ENCODE measurements at places on chromosomes 4 and X. TPM values are rescaled to one million over a fixed set of nuclear protein-coding genes. Genes with fewer than 3 reads are reported as not detected.

GRCh38 chrX:44317181-44317580, 26.3 kb downstream of the EFHC2 start:
- H3K27me3 ChIP-seq = peaks cover 5% of the 10 kb centered on the region
- no peak overlapping the region for H3K27ac ChIP-seq
- no peaks in the 10 kb centered on the region for H3K36me3 ChIP-seq
- peaks cover 4% of the 10 kb centered on the region for H3K4me1 ChIP-seq
- no peak for DNase-seq
- H3K4me3 ChIP-seq = no peak overlapping the region

- peaks cover 2% of the 10 kb centered on the region for H3K4me1 ChIP-seq
- DNase-seq = no peak
- no peak overlapping the region for H3K4me3 ChIP-seq
- no peak overlapping the region for H3K27ac ChIP-seq
- no peaks in the 10 kb centered on the region for H3K27me3 ChIP-seq
Observed at GRCh38 chr4:76365636-76366035, 55.3 kb downstream of the CCDC158 start.

GRCh38 chr4:69849969-69850368, 10.0 kb downstream of the SULT1E1 start:
- no peak overlapping the region for H3K27ac ChIP-seq
- H3K4me1 ChIP-seq = no peaks in the 10 kb centered on the region
- DNase-seq = no peak
- no peak overlapping the region for H3K4me3 ChIP-seq
- H3K36me3 ChIP-seq = no peaks in the 10 kb centered on the region

DNA sequence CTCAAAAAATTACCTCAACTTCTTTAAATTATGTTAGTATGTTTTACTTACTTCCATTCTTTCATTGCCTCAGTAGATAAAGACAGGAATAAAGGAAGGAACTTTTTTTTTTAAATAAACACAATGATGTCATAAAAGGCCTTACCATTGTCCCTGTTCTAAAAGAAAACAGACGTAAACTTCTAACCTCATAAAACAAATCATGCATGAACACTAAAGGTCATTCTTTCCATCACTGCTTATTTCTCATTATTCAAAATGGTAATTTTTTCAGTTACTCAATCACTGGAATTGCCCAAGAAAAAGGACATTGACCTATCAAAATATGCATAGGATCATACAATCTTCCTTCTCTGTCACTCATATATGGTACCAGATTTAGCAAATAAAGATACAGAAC, 32.2 kb upstream of the ARMCX2 start:
- no peaks in the 10 kb centered on the region for H3K4me1 ChIP-seq
- no peak overlapping the region for H3K27ac ChIP-seq
- no peak overlapping the region for H3K4me3 ChIP-seq

- H3K27me3 ChIP-seq = peaks cover 2% of the 10 kb centered on the region
- no peak overlapping the region for H3K27ac ChIP-seq
- H3K4me1 ChIP-seq = peaks cover 3% of the 10 kb centered on the region
Observed at GRCh38 chr4:7655511-7656243, 220.9 kb upstream of the PSAPL1 start.

- H3K4me1 ChIP-seq = no peaks in the 10 kb centered on the region
- H3K4me3 ChIP-seq = no peak overlapping the region
- H3K27ac ChIP-seq = no peak overlapping the region
- DNase-seq = no peak
- no peaks in the 10 kb centered on the region for H3K27me3 ChIP-seq
Observed at GRCh38 chr4:168537571-168537970, 40.7 kb downstream of the PALLD start.

- no peak overlapping the region for H3K27ac ChIP-seq
- no peak for DNase-seq
- no peak overlapping the region for H3K4me3 ChIP-seq
Observed at GRCh38 chrX:101450085-101450484, 35.2 kb upstream of the ARMCX4 start.

GRCh38 chr4:113677325-113677724, 84.2 kb downstream of the CAMK2D start:
- H3K4me3 ChIP-seq = no peak overlapping the region
- H3K27ac ChIP-seq = no peak overlapping the region
- no peak for DNase-seq
- no peaks in the 10 kb centered on the region for H3K27me3 ChIP-seq

DNA sequence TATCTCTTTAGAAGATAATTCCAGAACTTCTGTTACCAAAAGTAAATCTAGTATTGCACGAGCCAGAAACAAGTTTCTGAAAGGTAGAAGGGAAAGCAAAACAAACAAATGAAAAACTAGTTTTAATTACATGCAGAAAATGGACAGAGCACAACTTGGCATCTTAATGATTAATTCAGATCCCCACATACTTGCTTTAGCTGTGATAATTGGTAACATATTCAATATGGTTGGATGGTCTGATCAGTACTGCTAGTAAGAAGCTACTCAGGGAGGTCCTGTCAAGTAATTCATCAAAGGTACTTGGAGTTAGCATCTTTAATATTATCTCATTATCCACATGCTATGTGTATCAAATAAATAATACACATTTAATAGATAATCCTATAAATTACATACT, 204.3 kb downstream of the TRAM1L1 start:
- peaks cover 2% of the 10 kb centered on the region for H3K4me1 ChIP-seq
- no peak for DNase-seq
- no peak overlapping the region for H3K4me3 ChIP-seq
- H3K36me3 ChIP-seq = no peaks in the 10 kb centered on the region
- no peak overlapping the region for H3K27ac ChIP-seq
- H3K27me3 ChIP-seq = peaks cover 3% of the 10 kb centered on the region

DNA sequence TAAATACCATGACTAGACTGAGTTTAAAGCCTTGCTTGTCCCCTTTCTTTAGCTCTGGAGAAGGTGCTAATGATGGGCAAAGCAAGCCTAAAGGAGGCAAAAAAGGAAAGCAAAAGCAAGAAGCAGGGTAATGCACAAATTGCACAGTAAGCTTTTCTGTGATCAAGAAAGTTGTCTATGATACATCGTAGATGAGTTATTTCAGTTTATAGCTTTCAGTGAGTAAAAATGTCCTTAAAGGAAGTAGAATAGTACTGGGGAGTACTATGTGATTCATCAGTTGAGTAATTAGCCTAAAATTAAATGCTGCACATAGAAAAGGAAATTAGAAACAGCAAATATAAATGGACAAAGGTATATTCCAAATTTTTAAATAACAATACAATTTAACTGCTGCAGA, 50.2 kb upstream of the PDE5A start:
- H3K36me3 ChIP-seq = no peaks in the 10 kb centered on the region
- no peaks in the 10 kb centered on the region for H3K4me1 ChIP-seq
- H3K4me3 ChIP-seq = no peak overlapping the region
- H3K27ac ChIP-seq = no peak overlapping the region

GRCh38 chrX:103275947-103276567, 493 bp downstream of the TCEAL5 start:
- peak; percentile 28 for DNase-seq
- no peaks in the 10 kb centered on the region for H3K4me1 ChIP-seq
- peak overlapping the region; percentile 88 for H3K4me3 ChIP-seq
- no peaks in the 10 kb centered on the region for H3K36me3 ChIP-seq
- peak overlapping the region; percentile 70 for H3K27ac ChIP-seq
- H3K27me3 ChIP-seq = no peaks in the 10 kb centered on the region

GRCh38 chrX:127490000-127490399, 562.2 kb downstream of the ACTRT1 start:
- H3K27me3 ChIP-seq = no peaks in the 10 kb centered on the region
- H3K36me3 ChIP-seq = no peaks in the 10 kb centered on the region
- no peaks in the 10 kb centered on the region for H3K4me1 ChIP-seq
- no peak overlapping the region for H3K4me3 ChIP-seq

- no peak for DNase-seq
- peaks cover 1% of the 10 kb centered on the region for H3K27me3 ChIP-seq
- no peak overlapping the region for H3K4me3 ChIP-seq
- H3K36me3 ChIP-seq = no peaks in the 10 kb centered on the region
- H3K27ac ChIP-seq = no peak overlapping the region
Observed at GRCh38 chr4:76762137-76763130, 135.5 kb downstream of the SOWAHB start.

GRCh38 chr4:477686-478085, 21.3 kb downstream of the ZNF721 start:
- H3K27ac ChIP-seq = no peak overlapping the region
- peaks cover 8% of the 10 kb centered on the region for H3K27me3 ChIP-seq
- DNase-seq = no peak

- H3K27me3 ChIP-seq = no peaks in the 10 kb centered on the region
- DNase-seq = no peak
- no peaks in the 10 kb centered on the region for H3K4me1 ChIP-seq
- H3K4me3 ChIP-seq = no peak overlapping the region
- H3K27ac ChIP-seq = no peak overlapping the region
Observed at GRCh38 chr4:13674971-13675370, 47.4 kb upstream of the BOD1L1 start.

GRCh38 chrX:19863212-19863856, 24.1 kb downstream of the SH3KBP1 start:
- H3K27me3 ChIP-seq = peaks cover 3% of the 10 kb centered on the region
- no peak overlapping the region for H3K4me3 ChIP-seq
- no peak for DNase-seq
- peaks cover 15% of the 10 kb centered on the region for H3K4me1 ChIP-seq
- no peaks in the 10 kb centered on the region for H3K36me3 ChIP-seq
- H3K27ac ChIP-seq = no peak overlapping the region

DNA sequence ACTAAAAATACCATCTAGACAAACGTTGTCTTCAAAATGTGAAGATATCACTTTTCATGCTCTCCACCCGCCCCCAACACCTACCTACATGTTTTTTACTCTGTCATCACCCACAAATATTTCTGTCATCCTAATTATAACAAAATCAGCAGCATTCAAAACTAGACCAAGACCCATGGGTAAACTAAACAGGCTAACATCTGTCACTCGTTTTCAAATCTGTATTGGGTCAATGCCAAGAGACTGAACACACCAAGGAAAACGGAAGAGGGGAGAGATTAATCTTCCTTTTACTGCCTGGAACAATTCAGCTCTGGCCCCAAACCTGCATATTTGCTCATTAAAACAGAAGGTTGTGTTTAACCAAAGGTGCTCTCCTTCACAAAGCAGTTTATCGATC, 17.5 kb downstream of the FAM184B start:
- H3K27me3 ChIP-seq = no peaks in the 10 kb centered on the region
- H3K36me3 ChIP-seq = no peaks in the 10 kb centered on the region
- H3K4me1 ChIP-seq = peaks cover 6% of the 10 kb centered on the region
- H3K4me3 ChIP-seq = peak overlapping the region; percentile 7
- DNase-seq = no peak

DNA sequence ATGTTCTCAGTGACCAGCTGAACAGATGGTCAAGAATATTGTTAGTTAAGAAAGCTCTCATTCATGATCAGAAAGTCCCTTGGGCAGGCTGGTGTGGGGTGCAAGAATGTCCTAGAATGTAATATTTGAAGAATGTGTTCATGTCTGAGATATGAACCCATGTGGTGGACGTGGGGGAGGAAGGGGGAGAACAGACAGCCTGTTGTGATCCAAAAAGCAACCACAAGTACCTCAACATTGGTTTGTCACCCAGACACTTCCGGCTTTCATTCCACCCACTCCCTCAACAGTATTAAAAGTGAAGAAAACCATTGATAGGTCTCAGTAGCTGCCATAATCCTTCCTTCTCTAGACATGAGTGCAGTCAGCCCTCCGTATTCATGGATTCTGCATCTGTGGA, 82.2 kb downstream of the MAML3 start:
- peaks cover 16% of the 10 kb centered on the region for H3K27me3 ChIP-seq
- peak overlapping the region; percentile 94 for H3K27ac ChIP-seq
- H3K4me1 ChIP-seq = peaks cover 35% of the 10 kb centered on the region
- peak overlapping the region; percentile 68 for H3K4me3 ChIP-seq

GRCh38 chr4:183328832-183329231, 6.6 kb upstream of the CLDN24 start:
- peaks cover 7% of the 10 kb centered on the region for H3K36me3 ChIP-seq
- no peaks in the 10 kb centered on the region for H3K4me1 ChIP-seq
- H3K4me3 ChIP-seq = no peak overlapping the region
- DNase-seq = no peak

- no peak overlapping the region for H3K4me3 ChIP-seq
- no peaks in the 10 kb centered on the region for H3K36me3 ChIP-seq
- H3K27me3 ChIP-seq = peaks cover 5% of the 10 kb centered on the region
- no peak overlapping the region for H3K27ac ChIP-seq
Observed at GRCh38 chr4:3477750-3478430, 14.8 kb downstream of the DOK7 start.

DNA sequence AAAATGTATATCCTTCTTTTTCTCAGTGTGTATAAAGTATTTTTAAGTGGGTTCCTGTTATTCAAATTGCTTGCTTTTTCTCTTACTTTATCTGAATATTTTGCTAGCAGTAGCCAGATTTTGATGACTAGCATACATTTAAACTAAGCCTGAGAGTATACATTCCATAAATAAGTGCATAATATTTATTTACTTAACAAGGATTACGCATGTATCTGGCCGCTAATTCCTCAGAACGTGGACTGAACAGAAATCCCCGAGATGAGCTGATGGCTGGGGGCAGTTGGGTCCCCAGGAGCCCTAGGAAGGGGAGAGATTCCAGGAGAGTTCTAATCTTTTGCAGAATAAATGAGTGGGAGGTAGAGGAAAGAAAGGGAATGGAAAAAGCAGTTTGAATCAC, 91.0 kb downstream of the PHOX2B start:
- no peak overlapping the region for H3K27ac ChIP-seq
- no peaks in the 10 kb centered on the region for H3K27me3 ChIP-seq

DNA sequence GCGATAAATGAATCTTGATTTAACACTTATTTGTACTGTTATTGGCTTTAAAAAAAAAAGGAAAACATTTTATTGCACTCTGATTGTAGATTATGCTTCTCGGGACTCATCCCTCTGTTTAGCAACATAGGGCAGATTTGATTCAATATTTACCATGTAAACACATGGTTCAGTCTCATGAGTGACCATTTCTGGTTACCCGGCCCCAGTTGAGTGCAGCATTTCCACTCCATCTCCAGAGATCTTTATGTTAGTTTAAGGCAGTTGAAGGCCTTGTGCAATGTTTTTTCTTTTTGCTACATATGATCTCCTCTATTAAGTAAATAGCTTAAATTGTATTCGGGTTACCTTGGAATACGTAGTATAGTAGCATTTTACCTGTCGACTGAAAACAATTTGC, 143.3 kb upstream of the RPS6KA3 start:
- no peak overlapping the region for H3K27ac ChIP-seq
- no peak overlapping the region for H3K4me3 ChIP-seq
- DNase-seq = no peak
- H3K27me3 ChIP-seq = peaks cover 2% of the 10 kb centered on the region
- H3K36me3 ChIP-seq = no peaks in the 10 kb centered on the region

The TGIF2LX gene
- total RNA-seq = not detected

The CLIC2 gene
- 0.56 TPM for total RNA-seq

The IL15 gene
- not detected for total RNA-seq

The BANK1 gene
- not detected for total RNA-seq

The CCDC120 gene
- total RNA-seq = 17.6 TPM

The EFHC2 gene
- not detected for total RNA-seq

The CENPVL1 gene
- total RNA-seq = not detected

The NWD2 gene
- total RNA-seq = 0.17 TPM

The CDKL2 gene
- total RNA-seq = 1.6 TPM

The TMPRSS11E gene
- total RNA-seq = not detected
